ENCODE measurements at places on chromosomes 13 and 19.

- DNase-seq: no peak
Measured at GRCh38 chr13:102830646-102831045, 15.2 kb upstream of the ERCC5 start.

DNA sequence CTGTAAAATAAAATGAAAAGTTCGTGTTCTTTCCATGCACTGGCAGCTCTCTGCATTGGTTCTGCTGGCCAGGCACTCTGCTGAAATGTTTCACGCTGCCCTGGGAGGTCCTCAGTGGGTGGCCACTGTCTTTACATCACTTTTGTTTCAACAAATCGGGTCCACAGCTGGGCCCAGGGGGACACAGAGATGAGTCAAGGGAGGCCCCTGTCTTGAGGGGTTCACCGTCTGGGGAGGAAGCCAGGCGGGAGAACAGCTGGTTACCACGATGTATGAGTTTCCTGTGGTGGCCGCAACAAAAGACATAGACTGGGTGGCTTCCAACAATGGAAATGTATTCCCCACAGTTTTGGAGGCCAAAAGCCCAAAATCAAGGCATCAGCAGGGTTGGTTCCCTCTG is 5.1 kb upstream of the KLF2 start:
- no peak for DNase-seq

GRCh38 chr19:5293612-5294378 is 46.8 kb downstream of the PTPRS start:
- DNase-seq: peak; percentile 62

- no peak for DNase-seq
Measured at GRCh38 chr19:10744801-10745293, 27.0 kb downstream of the DNM2 start.

DNA sequence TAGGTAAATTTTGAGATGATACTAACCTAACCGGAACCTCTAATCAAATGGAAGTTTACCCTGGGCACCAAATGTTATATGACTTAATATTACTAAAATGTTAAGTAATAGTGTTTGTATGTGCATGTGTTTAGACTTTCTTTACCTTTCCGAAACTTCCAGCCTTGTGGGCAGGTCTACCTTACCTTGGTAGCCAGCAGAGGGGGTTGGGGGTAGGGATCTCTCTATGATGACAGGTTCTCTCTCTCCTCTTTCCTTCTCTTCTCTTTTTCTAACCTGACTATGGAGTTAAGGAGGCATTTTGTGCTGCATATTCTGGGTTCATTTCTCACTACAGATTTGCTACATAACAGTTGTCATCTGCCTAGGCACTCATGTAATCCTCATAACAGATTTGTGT is 6.8 kb upstream of the FRY start:
- no peak for DNase-seq

GRCh38 chr13:77511552-77511951 is 24.0 kb upstream of the SCEL start:
- DNase-seq: no peak

GRCh38 chr19:38891771-38892170 is 7.6 kb downstream of the SIRT2 start:
- DNase-seq: no peak
